ENCODE measurements at places on chromosomes 7 and 10. TPM values are rescaled to one million over a fixed set of nuclear protein-coding genes. Genes with fewer than 3 reads are reported as not detected.

SPAG6 gene
- total RNA-seq: not detected

MINDY4 gene
- total RNA-seq: 2.1 TPM

CLCN1 gene
- not detected for total RNA-seq

LFNG gene
- total RNA-seq: 30.1 TPM

PALD1 gene
- total RNA-seq: 0.04 TPM

HGF gene
- 0.04 TPM for total RNA-seq

RSPH10B gene
- total RNA-seq: 0.62 TPM

MCU gene
- 26.2 TPM for total RNA-seq

Measured in hair follicular keratinocyte (primary cell).